ENCODE measurements at places on chromosomes 4 and X.
A peak's percentile ranks its signal among the peaks of the same experiment; 100 is the strongest.

GRCh38 chrX:101484135-101484534 is 1.1 kb upstream of the ARMCX4 start:
- DNase-seq = no peak

GRCh38 chr4:18033111-18034085 is 11.8 kb upstream of the LCORL start:
- DNase-seq = no peak

GRCh38 chrX:68746988-68747387 is 81.8 kb upstream of the EFNB1 start:
- no peak for DNase-seq

DNA sequence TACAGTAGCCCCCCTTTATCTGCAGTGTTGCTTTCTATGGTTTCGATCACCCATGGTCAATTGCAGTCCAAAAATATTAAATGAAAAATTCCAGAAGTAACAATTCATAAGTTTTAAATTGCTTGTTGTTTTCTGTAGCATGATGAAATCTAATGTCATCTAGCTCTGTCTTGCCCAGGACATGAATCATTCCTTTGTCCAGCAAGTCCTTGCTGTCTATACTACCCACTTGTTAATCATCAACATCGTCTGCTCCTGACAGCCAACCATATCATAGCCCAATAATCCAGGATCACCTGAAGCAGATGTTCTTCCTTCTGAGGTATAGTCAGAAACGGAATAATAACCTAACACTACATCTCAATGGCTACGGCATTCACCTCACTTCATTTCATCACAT is 79.8 kb downstream of the ADAMTS3 start:
- DNase-seq = no peak

DNA sequence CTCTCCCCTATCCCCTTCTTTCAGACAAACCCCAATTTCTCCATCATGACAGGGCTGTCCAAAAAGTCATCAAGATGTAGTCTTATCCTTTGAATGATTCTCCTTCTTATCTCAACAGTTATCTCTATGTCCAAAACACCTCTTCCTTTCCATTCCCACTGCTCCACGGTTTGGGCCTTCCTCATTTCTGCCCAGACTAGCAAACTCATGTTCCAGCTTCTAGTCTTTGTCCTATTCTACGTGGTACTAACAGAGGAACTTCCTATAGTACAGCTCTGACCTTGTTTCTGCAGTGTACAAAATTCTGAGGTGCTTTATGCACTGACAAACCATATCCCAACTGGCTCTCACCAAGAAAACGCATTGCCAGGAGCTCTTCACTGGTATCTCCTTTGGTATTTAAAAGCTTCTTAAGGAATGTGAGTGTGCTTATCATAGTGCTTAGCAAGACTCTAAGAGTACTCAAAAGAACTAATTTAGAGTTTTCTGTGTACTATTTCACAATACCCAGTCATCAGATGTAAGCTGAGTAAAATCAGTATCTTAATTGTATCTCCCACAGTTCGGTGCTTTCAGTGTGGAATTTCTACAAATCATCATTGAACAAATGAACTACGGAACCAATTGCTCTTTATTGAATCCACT is 65.5 kb downstream of the MAML3 start:
- DNase-seq = no peak

GRCh38 chr4:105933083-105933482 is 37.8 kb downstream of the NPNT start:
- DNase-seq = no peak

DNA sequence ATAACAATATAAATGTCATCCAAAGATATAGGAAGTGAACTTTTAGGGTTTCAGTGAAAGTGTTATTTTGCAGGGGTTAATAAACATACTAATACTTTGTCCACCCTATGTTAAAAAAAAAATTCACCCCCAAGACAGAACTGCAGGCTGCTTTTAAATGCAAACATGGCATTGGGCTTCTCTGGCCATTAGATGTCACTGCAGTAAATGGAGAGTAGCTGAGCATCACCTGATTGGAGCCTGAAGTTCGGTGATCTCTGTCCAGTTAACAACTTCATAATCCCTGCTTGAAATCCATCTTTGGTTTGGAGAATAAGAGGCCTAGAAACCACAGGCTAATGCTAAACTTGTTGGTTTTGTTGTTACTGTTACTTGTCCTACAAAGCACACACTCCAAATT is 18.7 kb downstream of the SLC25A43 start:
- DNase-seq = no peak

DNA sequence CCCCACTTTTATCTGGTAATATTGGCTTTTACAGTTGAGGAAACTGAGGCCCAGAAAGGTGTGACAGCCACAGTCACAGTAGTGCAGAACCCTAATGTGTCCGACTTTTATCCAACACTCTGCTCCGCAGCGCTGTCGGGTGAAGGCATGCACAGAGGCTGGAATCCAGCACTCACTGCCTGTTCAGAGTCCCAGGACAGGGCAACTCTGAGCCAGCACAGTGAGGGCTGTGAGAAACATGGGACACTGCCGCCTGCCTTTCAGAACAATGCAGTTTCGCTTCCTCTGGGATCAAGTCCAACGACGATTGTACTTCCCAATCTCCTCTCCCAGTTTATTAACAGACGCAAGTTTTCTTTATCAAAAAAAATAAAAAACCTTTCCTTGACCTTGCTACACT is 41.9 kb upstream of the PDGFRA start:
- no peak for DNase-seq

DNA sequence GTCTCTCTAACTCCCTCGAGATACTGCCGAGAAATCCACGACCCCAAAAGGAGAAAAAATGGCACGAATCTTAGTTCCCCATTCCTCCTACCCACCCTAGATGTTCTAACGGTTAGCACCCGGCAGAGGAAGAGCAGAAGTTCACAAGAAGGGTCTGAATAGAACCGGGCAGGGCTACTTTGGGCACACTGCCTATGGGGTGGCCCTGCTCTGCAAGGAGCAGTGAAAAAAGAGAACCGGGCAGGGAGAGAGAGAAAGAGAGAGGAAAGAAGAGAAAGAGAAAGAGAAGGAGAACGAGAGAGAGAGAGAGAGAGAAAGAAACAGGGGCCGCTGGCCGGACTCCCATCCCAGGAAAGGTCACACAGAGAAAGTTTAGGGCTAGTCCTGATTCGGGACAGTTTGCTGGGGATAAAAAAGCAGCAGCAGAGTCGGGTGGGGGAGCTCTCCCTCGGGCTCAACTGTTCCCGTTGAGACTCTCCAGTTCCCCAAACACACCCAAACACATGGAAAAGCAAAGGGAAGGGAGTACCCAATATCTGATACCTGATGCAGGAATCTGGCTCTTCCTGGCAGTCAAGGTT is 468 bp downstream of the GLA start:
- DNase-seq = no peak

GRCh38 chrX:37350034-37350365 is 836 bp downstream of the PRRG1 start:
- no peak for DNase-seq

GRCh38 chr4:98688411-98689290 is 30.2 kb upstream of the TSPAN5 start:
- DNase-seq = no peak

DNA sequence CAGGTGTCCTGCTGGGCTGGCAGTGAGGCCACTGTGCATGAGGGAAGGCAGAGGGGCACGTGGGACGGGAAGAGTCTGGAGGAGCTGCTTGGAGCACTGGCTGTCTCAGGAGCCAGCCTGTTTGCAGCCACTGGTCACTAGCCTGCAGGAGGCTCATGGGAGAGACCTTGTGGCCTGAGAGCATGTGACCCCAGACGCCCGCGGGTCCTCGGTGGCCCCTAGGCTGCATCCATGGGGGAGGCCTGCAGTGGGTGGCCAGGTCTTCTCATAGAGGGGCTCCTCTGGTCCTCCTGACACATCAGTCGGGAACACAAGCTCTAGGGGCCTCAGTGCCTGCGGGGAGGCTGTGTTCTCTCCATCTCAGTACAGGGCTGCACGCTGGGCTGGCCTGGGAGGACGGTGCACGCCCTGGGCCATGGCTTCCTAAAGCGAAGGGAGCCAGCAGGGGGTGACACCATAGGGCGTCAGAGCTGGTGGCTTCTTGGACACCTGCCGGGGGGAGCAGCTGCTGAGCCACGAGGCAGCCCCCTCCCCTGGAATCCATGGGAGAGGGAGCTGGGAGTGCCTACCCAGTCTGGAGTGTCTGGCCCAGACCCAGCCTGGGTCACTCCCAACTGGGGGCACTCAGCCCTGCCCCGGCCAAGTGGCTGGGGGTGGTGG is 12.3 kb downstream of the NAT8L start:
- no peak for DNase-seq

- peak; percentile 89 for DNase-seq
These were observed at the start of gene DKC1 for GRCh38 chrX:154762537-154763296. Gene DKC1, plus strand, starts transcription at chrX:154762864. Its CDS starts 102 bp downstream, at chrX:154762966.

- DNase-seq = no peak
These were observed 918 bp downstream of the HAUS3 start for GRCh38 chr4:2241003-2241402.

DNA sequence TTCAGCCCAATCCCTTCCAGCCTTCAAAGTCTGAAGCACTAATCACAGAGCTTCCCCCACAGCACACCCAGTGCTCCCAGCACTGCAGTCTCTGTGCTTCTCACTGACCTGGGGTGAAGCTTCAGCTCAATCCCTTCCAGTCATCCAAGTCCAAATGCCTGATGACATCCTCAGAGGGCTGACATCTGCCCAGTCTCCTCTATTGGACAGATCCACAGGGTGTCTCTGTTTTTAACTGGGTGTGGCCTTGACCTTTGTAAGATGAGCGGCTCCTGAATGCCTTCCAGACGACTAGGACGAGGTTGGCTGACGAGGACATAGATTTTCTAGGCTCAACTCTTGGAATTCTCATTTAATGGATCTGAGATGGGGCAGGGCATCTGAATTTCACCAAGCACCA is 7.6 kb upstream of the SLC2A9 start:
- no peak for DNase-seq

GRCh38 chrX:37380256-37380655 is 31.1 kb downstream of the PRRG1 start:
- DNase-seq = no peak

DNA sequence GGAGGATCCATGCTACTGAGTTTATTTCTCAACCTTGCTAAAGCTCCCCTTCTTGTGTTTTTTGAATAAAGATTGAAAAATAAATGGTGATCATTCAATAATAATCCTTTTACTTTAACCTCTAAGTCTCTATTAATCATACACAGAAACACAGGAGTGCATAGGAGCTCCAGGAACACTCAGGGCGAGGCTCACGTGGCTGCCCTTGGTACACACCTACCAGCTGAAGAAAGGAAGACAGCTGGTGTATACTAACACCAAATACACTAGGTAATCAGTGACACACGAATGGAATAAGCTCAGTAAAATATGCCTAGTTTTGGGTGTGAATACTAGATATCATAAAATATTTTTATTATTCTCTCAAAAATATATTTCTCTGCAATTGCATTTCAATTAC is 26.2 kb downstream of the CCDC149 start:
- DNase-seq = no peak

DNA sequence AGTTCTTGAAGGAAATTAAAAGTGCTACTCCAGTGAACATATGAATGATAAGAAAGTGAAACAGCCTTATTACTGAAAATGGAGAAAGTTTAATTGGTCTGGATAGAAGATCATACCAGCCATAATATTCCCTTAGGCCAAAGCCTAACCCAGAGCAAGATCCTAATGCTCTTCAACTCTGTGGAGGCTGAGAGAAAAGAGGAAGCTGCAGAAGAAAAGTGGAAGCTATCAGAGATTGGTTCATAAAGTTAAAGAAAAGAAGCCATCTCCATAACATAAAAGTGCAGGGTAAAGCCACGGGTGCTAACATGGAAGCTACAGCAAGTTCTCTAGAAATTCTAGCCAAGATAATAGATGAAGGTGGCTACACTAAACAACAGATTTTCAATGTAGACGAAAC is 85.5 kb upstream of the ATOH1 start:
- DNase-seq = no peak

GRCh38 chr4:155948541-155948940 is 5.1 kb downstream of the CTSO start:
- no peak for DNase-seq

- DNase-seq = no peak
These were observed 150.6 kb downstream of the SPATA18 start for GRCh38 chr4:52201715-52202114.

DNA sequence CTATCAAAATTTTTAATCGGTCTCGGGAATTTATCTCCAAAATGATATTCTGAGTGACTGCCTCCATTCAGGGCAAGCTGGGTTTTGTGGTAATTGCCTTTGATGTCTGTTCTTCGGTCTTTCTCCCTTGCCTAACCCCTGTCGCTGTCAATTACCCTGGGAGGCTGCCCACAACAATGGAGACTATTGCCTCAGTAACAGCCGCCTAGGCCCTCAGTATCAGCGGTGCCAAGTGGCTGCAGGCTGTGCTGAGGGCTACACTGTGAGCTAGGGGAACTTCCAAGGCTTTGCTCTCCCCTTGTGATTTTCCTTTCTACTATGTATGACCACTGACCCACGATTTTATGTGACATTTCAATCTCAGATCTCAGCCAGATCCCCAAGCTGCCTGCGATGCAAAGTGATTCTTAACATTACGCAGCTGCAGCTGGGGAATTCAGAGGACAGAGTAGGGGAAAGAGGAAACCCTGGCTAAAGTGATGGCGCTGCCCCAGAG is 36.3 kb upstream of the REST start:
- DNase-seq = no peak

DNA sequence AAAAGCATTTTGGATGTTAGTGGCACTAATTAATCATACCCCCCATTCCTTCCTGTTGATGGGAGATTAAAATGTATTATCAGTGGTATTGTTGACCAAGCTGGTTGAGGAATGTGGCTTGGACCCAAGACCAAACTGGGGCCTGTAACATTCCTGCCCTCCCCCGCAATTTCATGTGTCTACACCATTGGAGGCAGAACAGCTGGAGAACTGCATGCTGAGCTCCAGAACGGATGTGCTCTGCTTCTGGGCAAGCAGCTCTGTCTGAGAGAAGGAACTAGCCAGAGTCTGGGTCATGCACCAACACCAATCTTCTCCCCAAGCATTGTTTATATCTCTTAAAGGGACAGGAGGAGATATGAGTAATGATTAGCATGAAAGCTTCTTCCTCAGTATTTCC is 185.5 kb downstream of the CEP135 start:
- no peak for DNase-seq

DNA sequence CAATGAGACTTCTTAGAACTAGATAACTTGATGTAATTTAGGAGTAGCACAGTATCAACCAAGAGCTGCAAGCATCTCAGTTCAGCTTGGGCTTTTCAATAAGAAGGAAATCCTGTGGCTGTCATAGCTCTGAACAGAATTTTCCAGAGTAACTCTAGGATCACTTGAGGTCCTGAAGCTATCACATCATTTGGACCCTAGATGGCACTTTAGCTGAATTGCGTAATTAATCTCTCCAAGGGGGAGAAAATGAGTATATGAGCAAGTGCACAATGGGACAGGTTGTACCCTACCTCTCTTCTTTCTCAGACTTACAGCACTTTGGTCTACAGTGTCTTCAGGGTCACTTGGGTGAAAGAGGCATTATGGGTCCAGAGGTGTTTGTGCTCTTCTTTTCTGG is 45.2 kb downstream of the SLC4A4 start:
- no peak for DNase-seq

- no peak for DNase-seq
These were observed 235.0 kb downstream of the PALLD start for GRCh38 chr4:168731706-168732414.

- no peak for DNase-seq
These were observed 1.8 kb upstream of the PPEF2 start for GRCh38 chr4:75904076-75904475.

GRCh38 chr4:3321295-3321889 is 28.6 kb downstream of the RGS12 start:
- no peak for DNase-seq

Data from occipital lobe (tissue), 3 donors.